ENCODE measurements at places on chromosomes 1 and 21.
A peak's percentile ranks its signal among the peaks of the same experiment; 100 is the strongest.

DNA sequence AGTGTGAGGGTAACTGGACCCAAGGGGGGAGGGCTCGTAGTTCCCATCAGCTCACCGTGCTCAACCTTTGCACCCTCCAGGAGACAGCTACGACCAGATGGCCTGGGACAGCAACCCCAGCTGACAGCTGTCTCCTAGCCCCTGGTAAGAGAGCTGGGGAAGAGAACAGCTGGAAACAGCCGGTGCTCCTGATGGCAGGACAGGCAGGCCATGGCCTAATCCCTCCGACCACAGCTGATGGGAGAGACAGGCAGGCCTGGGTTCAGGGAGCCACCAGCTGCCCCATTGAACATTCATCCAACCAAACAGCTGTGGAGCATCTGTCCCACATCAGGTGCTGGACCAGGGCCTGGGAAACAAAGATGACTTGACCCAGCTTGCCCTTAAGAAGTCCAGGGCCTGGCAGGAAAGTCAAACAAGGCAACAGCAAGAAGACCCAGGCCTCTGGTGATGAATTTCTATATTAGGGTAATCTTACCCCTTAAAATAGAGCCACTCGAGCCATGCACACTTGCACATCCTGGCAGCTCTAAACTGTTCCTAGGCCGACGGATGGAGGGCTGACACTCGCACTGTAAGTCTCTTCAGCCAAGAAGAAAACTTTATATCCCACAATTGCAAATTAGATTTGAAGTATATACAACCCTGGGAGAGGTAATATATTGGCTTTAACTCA, 12.2 kb downstream of the OLFML2B start:
- DNase-seq = no peak

- no peak for DNase-seq
These were observed 41.9 kb upstream of the IL19 start for GRCh38 chr1:206728697-206728987.

DNA sequence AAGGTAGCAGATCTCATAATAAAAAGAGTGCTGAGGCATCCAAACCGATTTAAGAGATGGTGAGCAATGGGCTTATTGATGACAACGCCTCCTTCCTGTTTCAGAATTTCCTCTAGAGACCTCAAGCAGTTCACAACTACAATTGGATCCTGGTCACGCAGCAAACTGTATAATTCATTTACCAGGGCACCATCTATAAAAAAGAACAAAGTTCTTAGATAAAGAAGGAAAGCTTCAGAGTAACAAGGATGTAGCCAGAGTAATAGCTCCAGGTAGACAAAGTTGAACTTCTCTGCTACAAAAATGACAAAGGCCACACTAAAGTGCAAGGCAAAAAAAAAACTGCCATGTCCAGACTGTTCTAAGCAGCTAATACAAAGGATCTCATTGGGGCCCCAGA, 3.4 kb downstream of the AP4B1 start:
- DNase-seq = no peak

DNA sequence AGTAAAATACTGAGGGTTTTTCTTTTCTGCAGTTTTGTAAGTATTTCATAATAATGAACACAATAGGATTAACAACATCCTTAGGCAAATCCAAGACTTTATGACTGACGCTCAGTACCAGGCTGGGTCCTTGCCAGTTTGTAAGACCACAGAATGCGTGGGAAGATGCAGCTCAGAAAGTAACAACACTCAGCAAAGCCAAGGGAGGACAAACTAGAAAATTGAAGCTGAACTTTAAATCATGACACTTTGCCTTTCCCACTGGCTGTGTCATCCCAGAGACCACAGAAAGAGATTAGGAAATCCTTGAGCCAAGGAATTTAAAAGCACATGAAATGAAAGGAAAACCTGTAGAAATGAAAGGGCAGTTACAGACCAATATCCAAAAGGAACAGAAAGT, 426.3 kb upstream of the CHRM3 start:
- peak; percentile 90 for DNase-seq

GRCh38 chr1:187621951-187622350, 793.2 kb downstream of the PLA2G4A start:
- DNase-seq = no peak

- no peak for DNase-seq
These were observed 4.0 kb downstream of the SLAMF8 start for GRCh38 chr1:159830722-159831121.

GRCh38 chr21:33403786-33404585, 773 bp downstream of the IFNGR2 start:
- DNase-seq = no peak

- no peak for DNase-seq
These were observed 35.6 kb upstream of the RNPC3 start for GRCh38 chr1:103489935-103490334.

DNA sequence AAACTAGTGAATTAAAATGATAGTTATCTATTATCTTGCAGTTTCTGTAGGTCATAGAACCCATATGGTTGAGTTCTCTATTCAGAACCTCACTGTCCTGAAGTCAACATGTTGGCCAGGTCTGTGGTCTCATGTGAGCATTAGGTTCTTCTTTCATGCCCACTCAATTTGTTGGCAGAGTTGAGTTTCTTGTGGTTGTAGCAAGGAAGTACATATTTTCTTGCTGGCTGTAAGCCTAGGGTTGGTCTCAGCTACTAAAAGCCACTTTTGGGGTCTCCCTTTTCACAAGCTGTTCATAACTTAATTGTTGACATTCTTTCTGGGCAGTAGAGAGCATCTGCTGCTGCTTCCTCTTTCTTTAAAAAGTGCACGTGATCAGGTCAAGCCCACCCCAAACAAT, 1165.1 kb upstream of the NCAM2 start:
- DNase-seq = no peak

- DNase-seq = no peak
These were observed 65.1 kb downstream of the ALG14 start for GRCh38 chr1:95007687-95008086.

- DNase-seq = no peak
These were observed 32.0 kb upstream of the INSL5 start for GRCh38 chr1:66833112-66833511.

GRCh38 chr1:74571493-74571800, 59.0 kb upstream of the LRRC53 start:
- no peak for DNase-seq

- DNase-seq = no peak
These were observed 694 bp downstream of the ZBTB7B start for GRCh38 chr1:155003227-155003765.

Data from AG09309 (cell line).